ENCODE measurements at places on chromosomes 16 and 17.

- no peak for DNase-seq
Measured at GRCh38 chr16:52318302-52319009, 228.5 kb downstream of the TOX3 start.

GRCh38 chr17:8004899-8005298 is 2.5 kb downstream of the GUCY2D start:
- DNase-seq: no peak

- no peak for DNase-seq
Measured at GRCh38 chr17:36503456-36504155, 17.1 kb downstream of the ZNHIT3 start.

- DNase-seq: no peak
Measured at GRCh38 chr16:616733-617586, 13.8 kb upstream of the WFIKKN1 start.

DNA sequence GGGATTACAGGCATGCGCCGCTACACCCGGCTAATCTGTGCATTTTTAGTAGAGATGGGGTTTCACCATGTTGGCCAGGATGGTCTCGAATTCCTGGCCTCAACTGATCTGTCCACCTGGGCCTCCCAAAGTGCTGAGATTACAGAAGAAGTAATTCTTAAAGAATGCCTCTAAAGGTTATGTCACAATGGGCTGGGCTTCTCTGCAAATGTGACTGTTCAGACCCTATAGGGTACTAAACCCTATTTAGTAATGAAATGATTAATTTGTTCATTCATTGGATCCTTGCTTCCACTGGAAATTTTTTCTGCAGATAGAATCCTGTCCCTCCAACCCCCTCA is 108.8 kb upstream of the CORO6 start:
- no peak for DNase-seq

DNA sequence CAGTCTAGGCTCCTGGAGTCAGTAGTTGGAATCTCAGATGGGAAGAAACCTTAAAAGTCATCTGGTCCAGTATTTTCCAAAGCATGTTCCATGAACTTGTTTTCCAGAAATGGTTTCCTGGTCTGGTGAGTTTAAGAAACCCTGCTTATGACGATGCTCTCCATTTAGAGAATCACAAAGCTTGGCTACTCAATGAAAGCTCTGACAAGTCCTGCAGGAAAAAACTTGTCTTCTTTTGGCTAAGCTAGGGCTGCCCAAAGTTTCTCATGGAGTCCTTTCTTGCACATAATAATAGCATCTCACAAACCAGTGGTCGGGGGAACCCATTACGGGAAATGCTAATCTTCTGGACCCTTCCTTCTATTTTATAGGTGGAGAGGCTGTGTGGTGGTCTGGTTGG is 5.5 kb upstream of the NKD1 start:
- DNase-seq: no peak

DNA sequence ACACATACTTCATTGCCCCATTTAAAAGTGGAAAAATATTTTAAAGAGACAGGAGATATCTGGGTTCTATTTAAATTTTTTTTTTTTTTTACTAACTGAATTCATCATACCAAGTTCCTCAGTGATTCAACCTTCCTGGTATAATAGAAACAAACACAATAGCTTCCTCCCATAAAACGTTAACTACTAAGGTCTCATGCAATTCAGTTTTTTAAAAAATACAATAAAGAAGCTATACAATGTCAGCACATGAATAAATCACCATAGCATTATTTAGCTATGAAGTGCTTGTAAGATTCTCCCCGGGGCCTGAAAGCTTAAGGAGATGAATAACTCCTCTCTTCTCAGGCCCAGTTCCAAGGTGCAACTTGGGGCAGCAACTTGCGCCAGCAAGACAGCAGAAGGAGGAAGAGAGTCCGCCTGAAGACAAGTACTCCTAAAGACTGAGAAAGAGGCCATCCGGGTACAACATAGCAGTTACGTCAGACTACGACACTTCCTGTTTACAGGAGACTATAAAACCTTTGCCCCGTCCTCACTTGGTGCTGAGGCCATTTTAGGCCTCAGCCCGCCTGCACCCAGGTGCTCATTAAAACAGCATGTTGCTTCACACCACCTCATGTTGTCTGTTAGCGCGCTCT is 81.5 kb downstream of the MYO1D start:
- no peak for DNase-seq

DNA sequence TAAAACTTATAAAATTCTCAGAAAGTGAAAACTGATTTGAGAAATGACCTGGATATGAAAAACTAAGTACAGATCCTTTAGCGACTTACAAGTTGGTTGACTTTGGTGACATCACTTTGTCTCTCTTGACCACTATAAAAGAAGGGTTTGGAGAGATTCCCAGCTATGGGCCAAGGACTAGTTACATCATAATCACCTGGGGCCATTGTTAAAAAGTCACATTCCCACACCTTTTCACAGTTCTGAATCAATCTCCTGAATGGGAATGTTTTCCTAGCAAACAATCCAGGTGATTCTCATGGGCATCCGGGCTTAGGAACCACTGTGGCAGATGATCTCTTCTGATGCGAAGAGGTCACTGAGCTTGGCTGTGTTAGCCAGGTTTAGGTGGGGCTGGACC is 620 bp upstream of the VWA3A start:
- DNase-seq: no peak

- no peak for DNase-seq
Measured at GRCh38 chr17:77745702-77746101, 212.8 kb upstream of the TNRC6C start.

GRCh38 chr17:62187681-62188080 is 122.6 kb upstream of the MED13 start:
- no peak for DNase-seq

DNA sequence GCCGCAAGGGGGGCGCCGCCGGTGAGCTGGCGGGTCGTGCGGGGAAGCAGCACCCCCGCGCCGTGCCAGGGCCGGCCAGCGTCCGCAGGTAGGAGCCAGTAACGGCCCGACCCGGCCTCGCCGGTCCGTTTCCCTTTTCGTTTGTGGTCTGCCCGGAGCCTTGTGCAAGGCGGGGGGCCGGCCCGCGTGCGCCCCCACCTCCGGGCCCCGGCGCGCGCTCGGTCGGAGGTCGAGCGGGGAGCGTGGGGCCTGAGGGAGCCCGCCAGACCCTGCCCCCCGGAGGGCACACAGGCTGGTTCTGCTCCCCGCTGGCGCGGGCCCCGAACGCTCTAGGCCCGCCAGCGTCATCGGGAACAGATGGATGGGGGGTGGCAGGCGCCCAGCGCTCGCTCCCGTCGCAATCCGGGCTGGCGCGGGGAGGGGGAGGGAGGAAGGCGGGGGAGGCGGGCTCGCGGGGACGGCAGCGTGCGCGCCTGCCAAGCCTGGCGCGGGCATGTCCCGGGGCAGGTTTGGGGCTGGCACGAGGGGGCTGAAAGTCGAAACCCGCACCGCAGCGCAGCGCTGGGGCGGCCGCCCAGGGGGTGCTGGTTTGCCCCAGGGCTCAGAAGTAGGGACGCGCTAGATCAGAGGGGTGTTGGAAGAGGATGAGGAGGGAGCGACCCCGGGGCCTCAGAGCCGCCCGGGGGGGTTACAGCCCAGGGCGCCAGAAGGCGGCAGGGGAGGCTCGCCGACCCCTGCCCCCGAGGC is 1.5 kb upstream of the GSE1 start:
- no peak for DNase-seq

DNA sequence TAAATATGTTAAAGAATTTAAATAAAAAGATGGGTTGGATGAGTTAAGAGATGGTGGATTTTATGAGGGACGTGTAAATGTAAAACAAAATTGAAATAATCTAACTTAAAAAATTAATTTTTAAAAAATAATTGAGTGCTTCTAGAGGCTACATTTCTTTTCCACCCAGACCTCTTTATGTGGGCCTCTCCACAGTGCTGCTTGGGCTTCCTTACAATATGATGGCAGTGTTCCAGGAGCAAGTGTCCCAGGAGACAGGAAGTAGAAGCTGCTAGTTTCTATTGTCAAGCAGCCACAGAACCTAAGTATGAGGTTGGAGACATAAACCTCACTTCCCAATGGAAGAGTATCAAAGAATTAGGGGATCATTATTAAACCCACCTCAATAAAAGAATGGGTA is 205.7 kb upstream of the CPHXL start:
- DNase-seq: no peak

- DNase-seq: no peak
Measured at GRCh38 chr16:88999457-89000206, 22.6 kb upstream of the CBFA2T3 start.

- DNase-seq: no peak
Measured at GRCh38 chr17:40322358-40323315, 13.7 kb downstream of the RARA start.

DNA sequence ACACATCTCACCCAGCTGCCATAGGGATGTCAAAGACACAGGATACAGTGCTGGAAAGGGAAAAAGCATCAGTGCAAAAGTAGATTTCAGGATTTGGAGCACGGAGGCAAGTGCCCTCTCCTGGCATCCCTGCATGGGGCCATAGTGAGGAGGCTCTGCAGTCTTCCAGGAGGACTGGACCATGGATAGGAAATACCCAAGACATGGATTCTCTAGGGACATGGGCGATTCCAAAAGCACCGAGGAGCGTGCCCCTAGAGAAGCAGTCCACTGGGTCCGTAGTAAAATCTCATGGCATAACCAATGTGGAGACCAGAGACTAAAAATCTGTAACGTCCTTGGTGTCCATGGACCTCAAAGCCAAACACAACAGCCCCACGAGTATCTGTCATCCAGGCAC is 818.2 kb downstream of the KCNJ18 start:
- no peak for DNase-seq

- no peak for DNase-seq
Measured at GRCh38 chr16:12716658-12717057, 87.0 kb downstream of the CPPED1 start.

GRCh38 chr16:4060823-4061222 is 55.4 kb downstream of the ADCY9 start:
- DNase-seq: no peak

DNA sequence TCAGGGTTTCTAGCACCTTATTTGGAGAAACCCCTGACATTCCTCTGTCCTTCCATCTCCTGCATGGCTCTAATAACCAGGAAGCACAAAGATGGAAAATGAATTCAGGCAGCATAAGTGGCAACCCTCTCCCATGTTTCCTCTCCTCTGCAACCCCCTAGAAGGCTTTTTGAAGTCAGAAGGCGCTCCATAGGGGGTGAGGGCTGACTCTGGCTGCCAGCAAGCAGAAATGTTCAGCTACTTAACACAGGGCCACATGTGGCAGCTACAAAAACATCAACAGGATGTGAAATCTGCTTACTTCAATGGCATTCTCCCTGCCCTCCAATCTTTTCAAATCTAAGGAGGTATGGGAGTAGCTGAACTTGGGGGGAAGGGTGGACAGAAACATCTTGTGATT is 55.2 kb upstream of the IRX5 start:
- no peak for DNase-seq

DNA sequence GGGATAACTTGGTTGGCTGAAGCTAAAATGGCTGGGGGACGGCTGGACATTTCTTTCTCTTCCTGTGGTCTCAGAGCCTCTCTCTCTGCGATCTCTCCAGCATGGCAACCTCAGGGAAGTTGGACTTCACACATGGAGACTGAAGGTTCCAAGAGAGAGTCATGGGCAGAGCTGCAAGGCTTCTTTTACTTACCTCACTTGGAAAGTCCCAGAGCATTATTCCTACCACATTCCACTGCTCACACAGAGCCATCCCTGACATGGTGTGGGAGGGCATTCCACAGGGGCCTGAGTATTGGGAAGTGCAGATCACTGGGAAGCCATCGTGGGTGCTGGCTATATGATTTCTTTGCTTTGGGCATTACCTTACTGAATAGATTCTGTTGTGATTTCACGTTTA is 9.8 kb upstream of the SLC6A2 start:
- no peak for DNase-seq

DNA sequence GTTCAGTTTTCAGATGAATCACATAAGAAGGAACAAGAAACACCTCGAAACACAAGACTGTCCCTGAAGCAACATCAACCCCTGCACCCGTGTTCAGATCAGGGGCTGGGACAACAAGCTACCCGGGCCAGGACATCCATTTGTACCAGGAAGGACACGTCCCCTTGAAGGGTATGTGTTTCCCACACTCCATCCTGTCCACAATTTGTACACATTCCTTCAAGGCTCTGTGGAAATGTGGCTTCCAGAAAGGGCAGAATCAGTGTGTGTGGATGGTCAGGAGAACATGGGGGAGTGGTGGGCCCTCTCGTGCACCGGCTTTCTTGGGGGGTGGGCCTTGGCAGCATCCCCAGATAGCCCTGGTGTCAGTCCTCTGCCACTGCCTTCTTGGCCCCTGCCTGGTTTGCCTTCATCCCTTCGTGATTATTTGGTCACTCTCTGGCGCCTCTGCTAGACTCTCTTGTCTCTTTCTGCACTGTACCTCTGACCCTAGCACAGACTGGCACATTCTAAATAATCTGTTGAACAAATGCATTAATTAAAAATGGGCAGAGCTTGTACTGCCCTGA is 10.3 kb downstream of the KIFC3 start:
- no peak for DNase-seq

DNA sequence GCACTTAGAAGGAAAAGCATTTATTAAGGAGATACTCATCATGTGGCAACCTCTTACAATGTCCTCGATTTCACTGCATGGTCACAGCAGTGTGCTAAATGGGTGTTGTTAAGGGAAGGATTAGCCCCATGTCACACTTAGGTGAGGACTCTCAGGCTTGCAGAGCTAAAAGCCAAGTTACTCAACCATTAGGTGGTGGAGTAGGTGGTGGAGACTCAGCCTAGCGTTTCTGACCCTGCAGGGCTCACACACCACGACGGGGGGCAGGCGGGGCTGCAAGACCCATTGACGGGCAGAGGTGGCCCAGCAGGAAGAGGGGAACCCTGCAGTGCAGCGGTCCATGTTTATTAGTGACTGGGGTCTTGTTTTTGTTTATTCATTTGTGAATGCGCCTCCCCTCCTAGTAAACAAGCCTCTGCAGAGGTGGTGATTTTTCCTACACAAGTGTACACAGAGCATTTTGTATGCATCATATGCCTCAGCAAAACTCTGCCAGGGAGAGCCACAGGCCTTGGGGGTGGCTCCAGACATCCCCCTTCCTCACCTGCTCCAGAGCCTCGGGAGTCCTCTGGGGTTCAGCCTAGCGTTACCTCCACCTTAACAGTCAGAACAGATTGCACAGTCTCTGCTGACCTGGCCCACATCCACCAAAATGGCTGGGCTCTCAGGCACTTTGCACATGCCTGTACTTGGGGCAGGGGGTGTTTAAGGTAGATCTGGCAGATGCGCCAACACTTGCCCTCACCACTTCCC is 216.7 kb downstream of the C16orf95 start:
- DNase-seq: no peak

- no peak for DNase-seq
Measured at GRCh38 chr16:89453501-89454321, 36.6 kb downstream of the ANKRD11 start.

GRCh38 chr16:86127366-86127765 is 228.4 kb downstream of the IRF8 start:
- no peak for DNase-seq

DNA sequence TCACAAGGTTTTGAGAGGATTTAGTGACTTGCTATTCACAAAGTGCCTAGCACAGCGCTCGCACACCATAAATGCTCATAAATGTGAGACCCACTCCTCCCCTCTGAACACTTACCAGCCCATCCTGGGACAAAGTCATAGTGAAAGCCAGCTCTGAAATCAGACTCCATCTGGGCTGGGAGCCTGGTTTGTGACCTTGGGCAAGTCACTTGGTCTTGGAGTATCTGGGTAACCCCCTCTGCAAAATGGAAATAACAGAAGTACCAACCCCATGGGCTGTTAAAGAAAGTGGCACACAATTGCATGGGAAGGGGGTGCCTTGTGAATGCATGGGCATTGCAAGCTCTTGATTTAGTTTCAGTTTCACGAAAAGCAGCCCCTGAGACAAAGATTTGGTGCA is 104.7 kb upstream of the CDH5 start:
- DNase-seq: no peak

GRCh38 chr17:31309556-31309955 is 4.3 kb downstream of the EVI2B start:
- DNase-seq: no peak
